NCI-H748 treated with DMSO at 0.1 percent for 48 hours (cell line): ENCODE measurements at places on chromosomes 2 and 18.

DNA sequence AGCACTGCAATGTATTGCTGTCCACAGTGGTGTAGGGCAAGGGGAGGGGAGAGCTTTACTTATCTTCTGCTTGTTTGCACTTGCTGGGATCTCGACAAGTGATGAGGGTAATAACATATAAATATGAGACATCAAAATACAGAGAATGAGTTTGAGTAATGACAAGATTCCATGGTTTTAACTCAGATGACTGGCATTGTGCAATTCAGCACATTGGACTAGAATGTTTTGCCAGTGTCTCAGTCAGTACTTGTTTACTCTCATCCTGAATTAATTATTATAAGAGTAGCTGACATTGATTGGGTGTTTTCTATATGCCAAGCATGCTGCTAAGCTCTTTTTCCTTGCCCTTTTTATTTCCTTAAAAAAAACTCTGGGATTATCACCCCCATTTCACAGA lies 306.7 kb upstream of the MMADHC start:
- DNase-seq = no peak

DNA sequence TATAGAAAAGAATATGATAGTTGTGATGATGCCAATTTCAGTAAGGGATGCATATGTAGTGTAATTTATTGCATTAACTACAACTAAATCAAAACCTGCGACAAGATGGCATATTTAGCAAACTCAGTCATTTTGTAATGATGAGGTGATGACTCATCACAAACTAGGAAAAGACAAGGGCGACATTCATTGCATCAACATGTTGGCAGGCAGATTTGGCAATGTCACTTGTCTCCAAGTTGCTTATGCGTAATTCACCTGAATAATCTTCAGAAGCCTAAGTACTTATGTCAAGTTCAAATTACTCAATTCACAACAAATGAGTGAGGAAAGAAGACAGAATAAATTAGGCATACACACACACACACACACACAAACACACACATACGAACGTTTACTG lies 273.2 kb upstream of the RGPD4 start:
- no peak for DNase-seq

GRCh38 chr2:105455488-105456003 lies 56.7 kb upstream of the FHL2 start:
- DNase-seq = no peak

GRCh38 chr2:203412546-203413331 lies 84.5 kb downstream of the ABI2 start:
- no peak for DNase-seq

DNA sequence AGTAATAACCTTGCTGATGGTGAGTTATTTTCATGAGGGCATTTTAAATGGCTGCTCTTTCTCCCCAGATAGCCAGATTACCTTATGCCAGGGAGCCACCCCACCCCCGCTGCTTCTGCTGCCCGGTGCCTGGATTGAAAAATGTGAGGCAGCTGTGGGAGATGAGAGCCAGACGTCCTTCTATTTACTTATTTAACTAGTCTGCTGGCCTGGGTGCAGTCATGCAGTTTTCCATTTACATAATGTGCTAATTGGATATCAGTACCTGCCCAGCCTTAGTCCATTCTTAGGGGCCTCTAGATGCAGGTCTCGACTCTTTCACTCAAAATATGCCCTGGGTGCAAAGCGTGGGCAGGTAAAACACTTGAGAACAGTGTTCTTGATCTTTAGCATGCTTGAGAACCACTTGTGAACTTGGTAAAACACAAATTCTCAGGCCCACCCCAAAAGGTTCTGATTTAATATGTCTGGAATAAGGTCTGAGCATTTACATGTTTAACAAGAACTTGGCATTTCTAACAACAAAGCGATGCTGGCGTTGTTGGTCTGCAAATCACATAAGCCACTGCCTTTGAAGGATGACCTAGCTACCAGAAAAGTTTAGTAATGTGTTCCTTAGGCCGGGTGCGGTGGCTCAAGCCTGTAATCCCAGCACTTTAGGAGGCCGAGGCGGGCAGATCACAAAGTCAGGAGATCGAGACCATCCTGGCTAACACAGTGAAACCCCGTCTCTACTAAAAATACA lies 154.3 kb downstream of the NRP2 start:
- peak; percentile 42 for DNase-seq

DNA sequence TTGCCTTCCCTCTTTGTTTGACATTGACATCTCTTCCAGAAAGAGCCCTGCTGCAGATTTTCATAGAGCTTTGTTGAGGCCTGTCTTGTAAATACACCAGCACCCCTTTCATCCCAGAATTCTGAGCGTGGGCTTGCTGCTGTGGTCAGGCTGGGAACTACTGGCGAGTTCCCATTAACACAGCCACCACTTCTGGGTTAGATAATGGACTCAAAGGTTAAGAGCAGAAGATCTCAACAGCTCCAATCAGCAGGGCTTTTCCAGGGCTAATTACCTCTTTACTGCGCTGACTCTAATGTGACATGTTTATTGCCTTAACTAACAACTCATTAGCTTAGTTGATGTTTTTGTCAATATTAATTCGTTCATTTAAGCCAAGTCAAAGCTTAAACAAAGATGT lies 235.9 kb upstream of the BOD1L2 start:
- DNase-seq = peak; percentile 95

GRCh38 chr2:109194620-109194937 lies 65.6 kb downstream of the SH3RF3 start:
- DNase-seq = no peak

DNA sequence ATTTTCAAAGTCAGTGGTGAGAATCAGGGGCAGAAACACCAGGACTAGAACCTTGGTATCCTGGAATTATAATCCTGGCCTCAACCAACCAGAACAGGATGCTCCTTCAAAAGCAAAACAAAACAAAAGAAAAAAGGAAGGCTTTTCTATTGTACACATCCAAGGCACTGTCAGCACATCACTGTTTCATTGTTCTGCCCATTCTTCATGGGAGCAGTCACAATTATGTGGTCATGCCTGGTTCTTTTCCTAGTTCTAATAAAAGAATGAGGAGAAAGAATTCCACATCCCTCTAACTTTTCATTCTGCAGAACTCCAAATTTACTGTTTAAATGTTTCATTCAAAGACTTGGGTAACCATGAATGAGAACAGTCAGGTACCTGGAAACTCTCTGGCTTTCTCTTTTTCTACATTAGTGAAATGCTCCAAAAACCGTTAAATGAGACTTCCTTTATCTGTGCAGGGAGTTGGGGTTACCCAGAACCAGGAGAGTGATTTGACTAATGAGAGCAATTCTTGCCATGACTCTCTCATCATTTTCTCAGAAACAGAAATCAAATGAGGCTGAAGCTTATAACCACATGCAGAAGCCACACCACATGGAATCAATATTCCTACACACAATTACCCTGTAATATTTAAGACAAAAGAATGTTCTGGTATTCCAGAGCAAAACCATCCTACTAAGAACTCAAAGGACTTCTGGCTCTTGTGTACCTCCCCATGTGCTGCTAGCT lies 110.9 kb upstream of the CCDC150 start:
- DNase-seq = no peak

- no peak for DNase-seq
Observed at GRCh38 chr18:58604311-58604710, 24.6 kb downstream of the ALPK2 start.

DNA sequence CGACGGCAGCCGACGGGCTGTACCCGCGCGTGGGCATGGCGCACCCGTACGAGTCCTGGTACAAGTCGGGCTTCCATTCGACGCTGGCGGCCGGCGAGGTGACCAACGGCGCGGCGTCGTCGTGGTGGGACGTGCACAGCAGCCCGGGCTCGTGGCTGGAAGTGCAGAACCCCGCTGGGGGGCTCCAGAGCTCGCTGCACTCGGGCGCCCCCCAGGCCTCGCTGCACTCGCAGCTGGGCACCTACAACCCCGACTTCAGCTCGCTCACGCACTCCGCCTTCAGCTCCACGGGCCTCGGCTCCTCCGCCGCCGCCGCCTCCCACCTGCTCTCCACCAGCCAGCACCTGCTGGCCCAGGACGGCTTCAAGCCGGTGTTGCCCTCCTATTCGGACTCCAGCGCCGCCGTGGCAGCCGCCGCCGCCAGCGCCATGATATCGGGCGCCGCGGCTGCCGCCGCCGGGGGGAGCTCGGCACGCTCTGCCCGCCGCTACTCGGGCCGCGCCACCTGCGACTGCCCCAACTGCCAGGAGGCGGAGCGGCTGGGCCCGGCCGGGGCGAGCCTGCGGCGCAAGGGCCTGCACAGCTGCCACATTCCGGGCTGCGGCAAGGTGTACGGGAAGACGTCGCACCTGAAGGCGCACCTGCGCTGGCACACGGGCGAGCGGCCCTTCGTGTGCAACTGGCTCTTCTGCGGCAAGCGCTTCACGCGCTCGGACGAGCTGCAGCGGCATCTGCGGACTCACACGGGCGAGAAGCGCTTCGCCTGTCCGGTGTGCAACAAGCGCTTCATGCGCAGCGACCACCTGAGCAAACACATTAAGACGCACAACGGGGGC lies 2.0 kb downstream of the SP9 start:
- peak; percentile 53 for DNase-seq

GRCh38 chr2:73156539-73157124 lies 43.9 kb upstream of the RAB11FIP5 start:
- no peak for DNase-seq

GRCh38 chr2:32246911-32247310 lies 17.8 kb downstream of the NLRC4 start:
- no peak for DNase-seq

- no peak for DNase-seq
Observed at GRCh38 chr2:57656198-57656597, 390.4 kb upstream of the VRK2 start.

DNA sequence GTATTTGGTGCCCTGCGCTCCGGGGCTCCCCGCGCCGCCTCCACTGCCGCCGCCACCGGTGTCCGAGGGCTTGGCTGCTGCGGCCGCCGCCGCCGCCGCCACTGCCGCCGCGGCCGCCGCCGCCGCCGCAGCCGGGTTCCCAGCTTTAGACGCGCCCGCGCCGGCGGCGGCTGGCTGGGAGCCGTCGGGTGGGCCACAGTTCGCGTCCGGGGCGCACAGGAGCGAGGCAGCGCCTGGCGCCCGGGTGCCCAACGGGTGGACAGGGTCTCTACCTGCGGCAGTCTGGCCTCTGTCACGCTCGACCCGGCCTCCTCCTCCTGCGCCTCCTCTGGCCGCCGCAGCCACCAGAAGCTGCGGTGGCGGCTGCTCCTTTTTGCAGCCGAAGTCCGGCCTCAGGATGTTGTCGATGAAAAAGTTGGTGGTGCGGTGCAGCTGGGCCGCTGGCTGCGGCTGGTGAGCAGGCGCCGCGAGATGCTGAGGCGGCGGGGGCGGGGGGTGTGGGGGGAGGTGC lies 951 bp downstream of the EN1 start:
- DNase-seq = no peak

- no peak for DNase-seq
Observed at GRCh38 chr2:132664096-132664495, 5.9 kb downstream of the LYPD1 start.

GRCh38 chr2:164777847-164778461 lies 63.7 kb downstream of the COBLL1 start:
- DNase-seq = no peak
